ENCODE measurements at places on chromosomes 2 and 18. TPM values are rescaled to one million over a fixed set of nuclear protein-coding genes. Genes with fewer than 3 reads are reported as not detected.

Gene COX5B
- total RNA-seq = 317 TPM

Gene CMPK2
- 1.1 TPM for total RNA-seq

Gene TUBB8B
- total RNA-seq = not detected

Gene NAT8
- total RNA-seq = not detected

Gene TRAK2
- total RNA-seq = 12.6 TPM

Gene APCDD1
- 0.14 TPM for total RNA-seq

Gene TWIST2
- total RNA-seq = 15.4 TPM

Gene SLC14A1
- 0.08 TPM for total RNA-seq

Gene RIT2
- total RNA-seq = not detected

Gene AGXT
- total RNA-seq = not detected

Gene UGT1A10
- not detected for total RNA-seq

Gene EVX2
- not detected for total RNA-seq

Data from A549 treated with CORT108297 at 1 μM for 4 hours (cell line).